Activated effector memory CD4-positive, alpha-beta T cell treated with anti-CD3 and anti-CD28 coated beads, Interleukin-2, amount 50 U/mL, for 16 hours (primary cell): ENCODE measurements at places on chromosomes 7 and 10.

GRCh38 chr10:96585736-96586418 lies 935 bp downstream of the TM9SF3 start:
- DNase-seq: no peak

GRCh38 chr10:13439313-13440184 lies 89.3 kb downstream of the BEND7 start:
- DNase-seq: no peak

GRCh38 chr7:139995017-139995915 lies 67.5 kb downstream of the PARP12 start:
- no peak for DNase-seq

DNA sequence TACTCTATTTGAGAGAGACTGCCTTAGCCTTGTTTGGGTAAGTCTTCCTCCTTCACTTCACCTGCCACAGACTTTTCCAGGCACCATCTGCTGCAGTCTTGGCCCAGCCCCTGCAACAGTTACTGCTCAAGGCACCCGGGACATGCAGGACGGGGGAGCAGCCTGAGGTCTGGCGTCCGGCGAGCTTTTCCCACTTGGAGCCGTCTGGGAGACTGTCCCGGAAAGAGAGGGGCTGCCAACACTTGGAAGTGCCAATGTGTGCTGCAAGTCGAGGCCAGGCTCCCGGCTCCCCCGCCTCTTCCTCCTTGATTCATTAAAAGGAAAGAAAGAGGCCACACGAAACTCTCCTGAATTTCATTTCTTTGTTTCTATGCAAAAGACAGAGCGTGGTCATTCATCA lies 13.7 kb downstream of the HTRA1 start:
- no peak for DNase-seq

- DNase-seq: peak; percentile 83
Observed at GRCh38 chr10:100346351-100346764, 675 bp upstream of the SCD start.

DNA sequence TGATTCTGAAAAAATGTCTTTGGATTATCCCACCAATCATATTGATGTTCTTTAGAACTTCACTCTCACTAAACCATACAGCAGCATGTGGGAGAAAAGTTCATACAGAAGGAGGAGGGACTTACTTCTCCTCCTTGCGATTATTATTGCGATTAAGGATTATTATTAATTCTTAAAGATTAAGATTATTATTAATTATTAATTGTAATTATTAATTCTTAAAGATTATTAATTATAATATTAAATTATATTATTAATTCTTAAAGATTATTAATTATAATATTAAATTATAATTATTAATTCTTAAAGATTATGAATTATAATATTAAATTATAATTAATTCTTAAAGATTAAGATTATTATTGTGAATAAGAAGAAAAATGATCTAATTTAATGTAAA lies 80.5 kb downstream of the MACC1 start:
- no peak for DNase-seq

- DNase-seq: peak; percentile 39
Observed at GRCh38 chr10:100788002-100788903, 42.9 kb downstream of the PAX2 start.

- DNase-seq: no peak
Observed at GRCh38 chr7:371779-372545, 82.0 kb downstream of the FOXL3 start.

- no peak for DNase-seq
Observed at GRCh38 chr10:9302140-9302746, 1247.8 kb downstream of the GATA3 start.

- no peak for DNase-seq
Observed at GRCh38 chr7:6260291-6261187, 11.9 kb downstream of the CYTH3 start.

GRCh38 chr10:110918269-110918642 lies 724 bp downstream of the BBIP1 start:
- peak; percentile 94 for DNase-seq

DNA sequence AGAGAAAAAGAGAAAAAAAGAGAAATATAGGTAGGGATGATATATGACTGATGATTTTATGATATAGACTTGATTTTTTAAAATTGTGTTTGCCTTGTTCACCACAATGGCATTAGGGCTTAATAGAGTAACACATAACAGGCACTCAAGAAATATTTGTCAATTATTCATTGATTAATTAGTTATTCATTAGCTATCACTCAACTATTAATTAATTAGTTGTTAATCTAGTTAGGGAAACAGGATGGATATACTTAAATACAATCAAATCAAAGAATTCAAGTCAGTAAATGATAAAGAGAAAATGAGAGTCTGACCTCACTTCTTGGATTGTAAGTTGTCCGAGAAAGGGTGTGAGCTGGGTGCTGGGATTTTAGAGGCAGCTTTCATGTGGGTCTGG lies 15.1 kb upstream of the CALD1 start:
- no peak for DNase-seq

DNA sequence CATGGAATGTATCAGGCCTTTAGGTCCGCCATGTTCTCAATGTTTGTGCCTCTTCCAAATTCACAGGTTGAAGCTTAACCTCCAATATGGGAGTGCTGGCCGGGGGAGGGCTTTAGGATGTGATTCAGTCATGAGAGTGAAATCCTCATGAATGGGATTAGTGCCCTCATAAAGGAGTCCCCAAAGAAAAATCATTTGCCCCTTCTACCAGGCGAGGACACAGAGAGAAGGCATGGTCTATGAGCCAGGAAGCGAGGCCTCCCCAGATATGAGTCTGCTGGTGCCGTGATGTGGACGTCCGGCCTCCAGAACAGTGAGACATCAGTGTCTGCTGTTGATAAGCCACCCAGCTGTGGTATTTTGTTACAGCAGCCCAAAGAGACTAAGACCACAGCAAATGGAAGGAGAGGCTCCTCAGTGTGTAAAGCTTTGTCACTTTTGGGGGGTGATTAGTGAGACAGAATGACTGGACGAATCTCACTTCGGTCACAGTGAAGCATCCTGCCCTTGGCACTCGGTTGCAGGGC lies 231.3 kb upstream of the KLF6 start:
- DNase-seq: no peak

DNA sequence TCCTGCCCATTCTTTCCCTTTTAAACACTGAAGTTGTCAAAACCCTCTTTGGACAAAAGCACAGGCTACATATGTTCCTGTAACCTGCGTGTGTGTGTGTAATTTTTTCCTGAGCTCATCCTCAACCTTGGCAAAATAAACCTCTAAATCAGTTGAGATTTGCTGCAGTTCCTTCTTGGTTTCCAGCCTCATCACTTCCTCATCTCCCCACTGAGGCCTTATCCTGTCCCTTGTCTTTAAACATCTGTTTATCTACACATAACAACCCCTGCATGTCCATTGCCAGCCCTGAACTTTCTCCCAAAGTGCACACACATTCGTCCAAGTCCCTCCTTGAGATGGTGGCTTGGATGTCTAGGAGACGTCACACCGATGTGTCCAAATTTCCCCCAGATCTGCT lies 35.5 kb downstream of the LYZL2 start:
- no peak for DNase-seq

GRCh38 chr10:83991986-83992753 lies 147.1 kb upstream of the GHITM start:
- DNase-seq: no peak

GRCh38 chr7:2355705-2356008 lies 1.0 kb downstream of the EIF3B start:
- no peak for DNase-seq

- no peak for DNase-seq
Observed at GRCh38 chr7:139153832-139154231, 44.3 kb upstream of the ZC3HAV1 start.
